ENCODE measurements at places on chromosomes 2 and 18. TPM values are rescaled to one million over a fixed set of nuclear protein-coding genes. Genes with fewer than 3 reads are reported as not detected.

CBLN2 gene
- total RNA-seq, result not detected

GPAT2 gene
- 0.28 TPM for total RNA-seq

ASB3 gene
- 36.2 TPM for total RNA-seq

ERBB4 gene
- total RNA-seq, result not detected

MRO gene
- not detected for total RNA-seq

CIDEA gene
- total RNA-seq, result not detected

PTPN2 gene
- total RNA-seq, result 30.6 TPM

ALLC gene
- not detected for total RNA-seq

NEU2 gene
- not detected for total RNA-seq

TXNDC2 gene
- 0.18 TPM for total RNA-seq

NCKAP1 gene
- total RNA-seq, result 160 TPM

RMDN2 gene
- total RNA-seq, result 2.3 TPM

CFC1 gene
- total RNA-seq, result not detected

SCN2A gene
- 0.54 TPM for total RNA-seq

CABYR gene
- total RNA-seq, result 4.1 TPM

SPDYA gene
- total RNA-seq, result not detected

TSN gene
- total RNA-seq, result 57.5 TPM

CERKL gene
- not detected for total RNA-seq

CPS1 gene
- 20.1 TPM for total RNA-seq

VAMP8 gene
- 0.83 TPM for total RNA-seq

TNFRSF11A gene
- total RNA-seq, result under 0.01 TPM

AFF3 gene
- total RNA-seq, result 13.9 TPM

SRD5A2 gene
- total RNA-seq, result not detected

CAPN14 gene
- total RNA-seq, result under 0.01 TPM

IL18R1 gene
- total RNA-seq, result 0.18 TPM

CMPK2 gene
- total RNA-seq, result 0.28 TPM

ANKRD23 gene
- total RNA-seq, result 0.54 TPM

CLHC1 gene
- total RNA-seq, result 4.7 TPM

IL36B gene
- total RNA-seq, result not detected
